DMS53 (cell line): ENCODE measurements at places on chromosomes 6 and 20.

GRCh38 chr6:111950661-111951496 is 77.6 kb upstream of the FYN start:
- peak; percentile 53 for DNase-seq

DNA sequence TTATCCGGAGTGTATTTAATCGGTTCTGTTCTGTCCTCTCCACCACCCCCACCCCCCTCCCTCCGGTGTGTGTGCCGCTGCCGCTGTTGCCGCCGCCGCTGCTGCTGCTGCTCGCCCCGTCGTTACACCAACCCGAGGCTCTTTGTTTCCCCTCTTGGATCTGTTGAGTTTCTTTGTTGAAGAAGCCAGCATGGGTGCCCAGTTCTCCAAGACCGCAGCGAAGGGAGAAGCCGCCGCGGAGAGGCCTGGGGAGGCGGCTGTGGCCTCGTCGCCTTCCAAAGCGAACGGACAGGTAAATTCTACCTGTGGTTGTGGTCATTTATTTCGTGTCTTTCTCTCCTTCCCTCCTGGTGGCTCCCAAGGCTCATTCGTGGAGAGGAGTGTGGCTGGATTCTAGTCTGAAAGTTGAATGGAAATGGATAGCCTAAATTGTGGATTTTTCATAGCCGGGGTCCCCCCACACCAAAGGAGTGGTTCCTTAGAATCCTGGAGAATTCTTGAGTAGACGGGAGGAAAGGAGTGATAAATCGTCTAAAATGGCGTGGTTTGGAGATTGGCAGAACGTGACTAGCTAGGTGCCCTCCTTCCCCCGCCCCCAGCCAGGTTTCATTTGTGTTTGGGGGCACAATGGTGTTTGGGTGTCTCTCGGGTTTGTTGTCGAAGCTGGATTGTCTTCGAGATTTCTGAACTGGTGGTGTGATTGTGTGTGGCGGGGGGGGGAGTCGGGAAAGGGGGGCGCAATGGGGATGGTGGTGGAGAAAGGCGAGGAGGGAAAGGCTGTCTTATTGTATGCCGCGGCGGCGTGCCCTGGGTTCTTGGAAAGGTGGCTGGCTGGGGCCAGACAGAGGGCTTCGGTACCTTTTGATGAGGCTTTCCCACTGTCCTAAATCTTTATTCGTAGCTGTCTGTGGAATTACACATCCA is 673 bp downstream of the MARCKS start:
- DNase-seq = peak; percentile 71

DNA sequence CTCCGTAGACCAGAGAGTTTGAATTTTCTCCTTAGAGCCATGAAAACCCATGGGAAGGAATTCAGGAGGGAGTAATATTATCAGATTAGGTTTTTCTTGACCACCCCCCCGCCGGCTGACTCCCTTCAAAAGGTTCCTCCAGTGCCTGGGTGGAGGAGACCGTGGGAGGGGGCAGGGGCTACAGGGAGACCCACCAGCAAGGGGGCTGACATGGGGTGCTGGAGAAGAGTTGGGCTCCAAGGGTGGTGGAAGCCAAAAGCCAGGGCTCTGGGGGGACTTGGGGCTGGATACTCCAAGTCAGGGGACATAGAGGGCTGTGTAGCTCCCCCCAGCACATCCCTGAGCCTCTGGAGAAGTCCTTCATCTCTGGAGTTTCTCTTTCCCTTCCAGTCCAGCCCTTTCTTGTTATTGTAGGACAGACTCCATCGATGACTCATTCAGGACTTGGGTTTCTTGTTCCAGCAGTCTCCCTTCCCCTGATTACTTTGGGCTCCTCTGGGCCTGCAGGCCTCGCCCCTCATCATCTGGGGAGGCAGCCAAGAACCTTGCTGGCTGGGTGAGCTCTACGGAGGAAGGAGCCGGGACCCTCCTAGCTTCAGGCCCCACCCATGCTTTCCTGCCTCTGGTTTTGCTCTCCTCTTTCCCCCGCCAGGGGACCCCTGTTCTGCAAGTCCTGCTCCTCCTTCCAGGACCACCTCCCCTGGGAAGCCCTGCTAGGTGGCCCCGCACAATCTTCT is 10.5 kb upstream of the KIAA1755 start:
- DNase-seq = peak; percentile 22

DNA sequence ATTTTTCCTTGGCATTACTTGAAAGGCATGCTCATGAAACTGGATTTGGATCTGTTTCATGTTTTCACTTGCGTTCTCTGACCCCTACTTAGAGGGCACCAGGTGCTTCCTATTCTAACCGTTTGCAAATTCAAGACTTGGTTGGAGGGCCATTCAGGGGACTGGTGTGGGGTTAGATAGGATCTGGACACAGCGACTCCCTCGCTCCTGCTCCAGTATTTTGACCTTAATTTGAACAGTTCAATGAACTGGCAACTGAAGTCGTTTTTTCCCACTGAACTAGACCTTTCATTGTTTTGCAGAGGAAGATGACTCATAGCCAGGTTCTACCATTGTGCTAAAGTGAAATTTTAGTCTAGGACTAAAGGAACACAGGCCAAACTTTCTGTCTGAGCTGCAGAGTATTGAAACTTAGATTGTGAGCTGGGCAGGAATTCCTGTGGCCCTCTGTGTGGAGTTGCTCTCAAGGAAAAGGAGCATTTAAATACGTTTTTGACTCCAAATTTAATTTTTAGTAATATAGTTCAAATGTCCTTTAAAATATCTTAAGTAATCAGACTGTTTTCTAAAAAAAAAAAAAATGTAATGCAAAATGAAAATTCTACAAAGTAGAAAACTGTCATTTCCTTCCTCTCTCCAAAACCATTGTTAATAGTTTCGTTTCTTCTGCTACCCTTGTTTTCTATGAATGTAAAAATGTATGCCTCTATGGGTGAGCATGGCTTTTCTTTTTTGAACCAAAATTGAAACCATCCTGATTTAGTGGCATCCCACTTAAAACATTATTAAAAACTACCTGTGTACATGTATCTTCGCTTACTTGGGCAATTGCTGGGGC is 64.8 kb downstream of the UTRN start:
- peak; percentile 48 for DNase-seq

DNA sequence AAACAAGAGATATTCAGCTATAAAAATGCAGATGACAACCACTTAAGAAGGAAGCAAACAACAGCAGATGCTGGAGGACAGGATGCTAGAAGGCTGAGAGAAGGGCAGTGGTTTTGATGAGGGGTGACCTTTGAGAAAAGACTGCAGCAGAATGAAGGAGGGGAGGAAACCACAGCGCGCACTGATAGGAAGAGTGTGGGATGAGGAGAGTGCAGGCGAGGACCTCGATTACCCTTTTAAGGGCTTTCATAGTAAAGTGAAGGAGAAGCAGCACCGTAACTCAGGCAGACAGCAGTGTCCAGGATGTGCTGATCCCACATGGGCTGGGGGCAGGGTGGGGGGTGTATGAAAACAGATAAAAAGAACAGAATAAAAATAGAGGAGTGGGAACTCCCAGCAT is 19.2 kb downstream of the ZBTB2 start:
- DNase-seq = no peak

DNA sequence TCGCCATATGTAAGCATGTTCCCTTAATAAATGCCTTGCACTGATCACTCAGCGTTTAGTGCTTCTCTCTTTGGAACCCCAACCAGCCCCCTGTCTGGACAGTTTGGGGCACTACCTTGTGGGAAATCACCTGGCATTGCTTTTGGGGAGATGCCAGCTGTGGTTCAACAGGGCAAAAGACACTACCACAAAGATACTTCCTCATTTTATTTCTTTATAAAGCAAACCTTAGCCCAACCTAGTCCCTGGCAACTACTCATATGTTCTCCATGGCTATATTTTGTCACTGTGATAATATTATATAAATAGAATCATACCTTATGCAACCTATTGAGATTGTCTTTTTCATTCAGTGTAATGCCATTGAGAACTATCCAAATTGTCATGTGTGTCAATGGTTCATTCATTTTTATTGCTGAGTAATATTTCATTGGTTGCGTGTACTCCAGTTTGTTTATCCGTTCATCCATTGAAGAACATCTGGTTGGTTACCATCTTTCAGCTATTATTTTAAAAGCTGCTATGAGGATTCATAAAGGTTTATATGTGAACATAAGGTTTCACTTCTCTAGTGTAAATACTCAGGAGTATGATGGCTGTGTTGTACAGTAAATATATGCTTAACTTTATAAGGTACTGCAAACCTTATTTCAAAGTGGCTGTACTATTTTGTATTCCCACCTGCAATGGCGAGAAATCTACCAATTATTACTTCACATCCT is 114.8 kb downstream of the MOXD1 start:
- no peak for DNase-seq

GRCh38 chr6:159691133-159691962 is 1.7 kb downstream of the SOD2 start:
- peak; percentile 71 for DNase-seq

- no peak for DNase-seq
Measured at GRCh38 chr6:33750244-33750991, 3.7 kb upstream of the IP6K3 start.

- DNase-seq = no peak
Measured at GRCh38 chr6:7894262-7895124, 16.1 kb downstream of the TXNDC5 start.

DNA sequence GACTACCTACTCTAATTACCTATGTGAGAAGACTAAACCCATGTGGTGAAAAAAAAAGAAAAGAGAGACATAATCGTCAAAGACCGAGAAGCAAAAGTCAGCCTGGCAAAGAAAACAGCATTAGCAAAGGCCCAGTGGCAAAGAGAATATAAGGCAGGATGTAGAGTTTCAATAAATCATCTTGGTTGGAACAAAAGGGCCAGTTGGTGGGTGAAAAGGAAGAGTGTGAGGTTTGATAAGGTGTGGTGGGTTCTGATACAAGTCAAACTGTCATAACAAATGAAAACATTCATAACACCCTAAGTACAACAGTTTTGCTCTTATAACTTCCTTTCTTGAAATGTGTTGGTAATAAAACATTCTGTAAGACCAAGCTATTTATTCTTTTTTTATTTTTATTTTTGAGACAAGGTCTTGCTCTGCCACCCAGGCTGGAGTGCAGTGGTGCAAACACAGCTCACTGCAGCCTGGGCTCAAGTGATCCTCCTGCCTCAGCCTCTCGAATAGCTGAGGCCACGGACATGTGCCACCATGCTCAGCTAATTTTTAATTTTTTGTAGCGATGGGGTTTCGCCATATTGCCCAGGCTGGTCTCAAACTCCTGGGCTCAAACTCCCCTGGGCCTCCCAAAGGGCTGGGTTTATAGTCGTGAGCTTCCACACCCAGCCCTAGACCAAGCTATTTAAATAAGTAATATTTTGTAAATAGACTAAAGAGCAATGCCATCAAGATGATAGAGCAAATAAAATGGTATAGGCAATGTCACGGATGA is 18.9 kb upstream of the GTF3C6 start:
- no peak for DNase-seq

DNA sequence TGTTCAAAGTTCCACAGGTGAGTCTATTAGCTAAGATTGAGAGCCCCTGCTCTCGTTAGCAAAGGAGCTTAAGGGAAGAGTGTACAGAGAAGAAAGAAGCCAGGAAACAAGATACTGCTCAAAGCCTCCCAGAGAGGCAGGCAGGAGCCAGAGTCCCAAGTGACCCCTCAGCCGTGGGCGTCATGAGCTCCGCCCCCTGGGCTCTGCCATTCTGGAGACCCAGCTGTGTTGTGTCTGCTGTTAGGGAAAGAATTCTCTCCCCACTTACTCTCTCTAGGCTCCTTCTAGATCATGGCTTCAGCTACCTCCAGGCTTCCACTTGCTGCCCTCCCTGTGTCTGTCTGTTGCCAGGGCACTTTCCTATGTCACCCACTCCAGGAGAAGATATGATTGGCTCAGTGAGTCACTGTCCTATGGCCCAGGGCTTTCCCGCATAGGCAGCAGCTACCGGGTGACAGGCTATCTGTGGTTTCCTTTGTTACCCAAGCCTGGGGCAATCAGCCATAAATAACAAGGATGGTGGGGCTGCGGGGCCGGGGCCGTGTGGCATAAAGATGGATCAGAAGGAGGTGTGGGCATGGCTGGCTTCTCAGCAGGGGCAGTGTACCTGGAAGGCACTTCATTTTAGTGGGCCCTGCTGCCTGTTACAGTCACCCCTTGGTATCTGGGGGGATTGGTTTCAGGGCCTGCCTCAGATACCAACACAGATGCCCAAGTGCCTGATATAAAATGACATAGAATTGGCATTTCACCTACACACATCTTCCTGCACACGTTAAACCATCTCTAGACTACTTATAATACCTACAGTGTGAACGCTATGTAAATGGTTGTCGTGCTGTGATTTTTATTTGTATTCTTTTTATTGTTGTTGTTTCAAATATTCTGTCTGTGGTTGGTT is 118.9 kb downstream of the ARMC2 start:
- no peak for DNase-seq

GRCh38 chr6:17932330-17932852 is 55.0 kb downstream of the KIF13A start:
- no peak for DNase-seq

GRCh38 chr20:62829231-62830230 is 12.7 kb downstream of the COL9A3 start:
- DNase-seq = no peak

DNA sequence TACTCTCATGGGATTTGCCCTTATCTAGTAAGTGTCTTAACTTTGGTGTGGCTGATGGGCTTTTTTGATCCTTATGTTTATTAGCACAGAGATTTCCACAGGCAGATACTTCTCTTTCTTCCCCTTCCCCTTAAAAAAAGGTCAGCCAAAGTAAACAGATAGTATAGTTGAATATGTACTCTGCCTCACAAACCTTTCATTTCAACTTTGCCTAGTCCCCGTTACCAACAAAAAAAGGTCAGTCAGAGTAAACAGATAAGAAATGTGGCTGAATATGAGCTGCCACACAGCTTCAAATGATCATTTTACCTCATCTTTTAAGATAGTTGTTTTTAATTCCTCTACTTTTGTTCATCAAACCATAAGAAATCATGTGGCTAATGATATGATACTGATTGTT is 34.1 kb upstream of the SLC35D3 start:
- DNase-seq = peak; percentile 41
